Thymus (tissue), 14 donors: ENCODE measurements at places on chromosomes 5 and 9. TPM values are rescaled to one million over a fixed set of nuclear protein-coding genes. Genes with fewer than 3 reads are reported as not detected.

Gene LRRC19
- under 0.01 TPM for polyA plus RNA-seq

Gene COL23A1
- 2.6 TPM for polyA plus RNA-seq

Gene RAPGEF6
- 11.3 TPM for polyA plus RNA-seq

Gene MSMP
- polyA plus RNA-seq, result 0.25 TPM

Gene CDHR2
- 0.07 TPM for polyA plus RNA-seq

Gene FGF18
- 0.82 TPM for polyA plus RNA-seq

Gene SPATA31A3
- polyA plus RNA-seq, result not detected

Gene CTSL
- 264 TPM for polyA plus RNA-seq

Gene SOHLH1
- polyA plus RNA-seq, result 0.05 TPM

Gene NHP2
- polyA plus RNA-seq, result 107 TPM

Gene PHYHD1
- polyA plus RNA-seq, result 25.6 TPM

Gene ANKRD34B
- polyA plus RNA-seq, result 0.59 TPM

Gene GNA14
- 1.4 TPM for polyA plus RNA-seq

Gene PCDHA1
- not detected for polyA plus RNA-seq

Gene PCDHGA9
- polyA plus RNA-seq, result 0.75 TPM
